Epithelial cell of esophagus (primary cell): ENCODE measurements at places on chromosomes 16 and 17.

DNA sequence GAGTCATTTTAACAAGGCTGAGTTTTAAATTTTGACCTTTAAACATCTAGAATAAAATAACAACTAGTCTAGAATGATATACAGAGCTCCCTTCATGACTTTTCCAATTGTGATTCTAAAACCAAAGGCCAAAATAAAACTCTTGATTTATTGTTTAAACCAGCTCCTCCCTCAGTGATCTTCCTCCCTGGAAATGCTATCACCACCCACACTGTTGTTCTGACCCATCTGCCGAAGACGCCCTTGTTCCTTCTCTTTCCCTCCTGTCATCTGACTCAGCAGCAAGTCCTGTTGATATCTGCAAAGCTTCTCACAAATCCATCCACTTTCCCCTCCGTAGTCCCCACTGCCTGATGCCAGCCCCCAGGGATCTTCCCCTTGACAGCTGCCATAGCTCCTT lies 231.6 kb upstream of the DYNLRB2 start:
- no peak for DNase-seq

DNA sequence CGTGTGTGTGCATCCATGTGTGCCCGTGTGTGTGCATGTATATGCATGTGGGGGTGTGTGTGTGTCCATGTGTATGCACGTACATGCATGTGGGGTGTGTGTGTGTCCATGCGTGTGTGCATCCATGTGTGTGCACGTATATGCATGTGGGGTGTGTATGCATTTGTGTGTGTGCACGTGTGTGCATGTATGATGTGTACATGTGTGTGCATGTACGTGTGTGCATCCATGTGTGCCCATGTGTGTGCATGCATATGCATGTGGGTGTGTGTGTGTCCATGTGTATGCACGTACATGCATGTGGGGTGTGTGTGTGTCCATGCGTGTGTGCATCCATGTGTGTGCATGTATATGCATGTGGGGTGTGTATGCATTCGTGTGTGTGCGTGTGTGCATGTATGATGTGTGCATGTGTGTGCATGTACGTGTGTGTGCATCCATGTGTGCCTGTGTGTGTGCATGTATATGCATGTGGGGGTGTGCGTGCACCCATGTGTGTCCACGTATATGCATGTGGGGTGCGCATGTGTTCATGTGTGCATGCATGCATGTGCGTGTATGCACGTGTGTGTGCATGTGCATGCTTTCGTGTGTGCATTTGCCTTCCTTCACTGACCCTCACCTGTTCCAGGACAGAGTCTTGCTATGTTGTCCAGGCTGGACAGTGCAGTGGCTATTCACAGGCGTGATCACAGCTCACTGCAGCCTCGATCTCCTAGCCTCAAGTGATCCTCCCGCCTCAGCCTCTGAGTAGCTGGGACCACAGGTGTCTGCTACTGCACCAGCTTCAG lies 129.6 kb upstream of the TNRC6C start:
- DNase-seq, result no peak

GRCh38 chr16:67528222-67528869 lies at the start of gene RIPOR1:
Gene RIPOR1 (plus strand): TSS chr16:67528829. CDS start chr16:67538447, 9,618 bp downstream.
- DNase-seq, result no peak

- DNase-seq, result no peak
Observed at GRCh38 chr16:78269256-78269655, 169.8 kb downstream of the WWOX start.

DNA sequence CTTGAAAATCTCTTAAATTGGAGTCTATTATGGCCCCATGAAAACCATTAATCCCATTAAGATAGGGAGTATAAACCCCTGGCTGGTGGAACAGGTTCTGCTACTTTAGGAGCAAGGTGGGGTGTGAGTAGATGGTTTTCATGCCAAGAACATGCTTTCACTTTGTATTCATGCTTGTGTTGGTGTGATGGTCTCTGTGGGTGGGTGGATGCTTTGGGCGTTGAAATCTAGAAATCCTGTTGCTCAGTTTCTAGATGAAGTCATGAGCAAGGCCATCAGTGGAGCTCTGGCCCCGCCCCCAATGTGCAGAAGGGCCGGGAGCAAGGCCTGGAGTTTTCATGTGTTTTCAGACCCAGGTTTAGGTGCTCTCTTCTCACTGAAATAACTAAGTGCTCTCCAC lies 20.1 kb downstream of the PLD6 start:
- peak; percentile 95 for DNase-seq

DNA sequence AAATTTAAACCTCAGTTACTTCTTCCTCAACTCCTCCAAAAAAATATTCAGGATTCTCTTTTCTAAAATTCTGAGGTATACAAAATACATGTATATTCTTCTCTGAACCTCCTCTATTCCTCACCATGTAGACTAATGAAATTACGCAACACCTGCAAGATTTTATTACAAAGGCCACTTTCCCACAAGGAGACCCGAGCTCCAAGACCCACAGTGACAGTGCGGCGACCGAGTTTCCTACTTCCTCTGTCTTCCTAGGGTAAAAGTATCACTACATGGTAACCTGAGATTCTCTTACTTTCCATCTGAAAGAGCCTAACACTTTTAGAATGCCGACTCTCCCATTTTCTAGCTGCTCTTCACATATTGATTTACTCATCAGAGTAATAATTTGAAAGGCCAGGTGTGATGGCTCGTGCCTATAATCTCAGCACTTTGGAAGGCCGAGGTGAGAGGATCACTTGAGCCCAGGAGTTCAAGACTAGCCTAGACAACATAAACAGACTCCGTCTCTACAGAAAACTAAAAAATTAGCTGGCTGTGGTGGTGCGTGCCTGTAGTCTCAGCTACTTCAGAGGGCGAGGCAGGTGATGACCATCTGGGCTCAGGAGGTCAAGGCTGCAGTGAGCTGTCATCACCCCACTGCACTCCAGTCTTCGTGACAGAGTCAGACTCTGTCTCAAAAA lies 35.7 kb downstream of the CYTH1 start:
- no peak for DNase-seq

DNA sequence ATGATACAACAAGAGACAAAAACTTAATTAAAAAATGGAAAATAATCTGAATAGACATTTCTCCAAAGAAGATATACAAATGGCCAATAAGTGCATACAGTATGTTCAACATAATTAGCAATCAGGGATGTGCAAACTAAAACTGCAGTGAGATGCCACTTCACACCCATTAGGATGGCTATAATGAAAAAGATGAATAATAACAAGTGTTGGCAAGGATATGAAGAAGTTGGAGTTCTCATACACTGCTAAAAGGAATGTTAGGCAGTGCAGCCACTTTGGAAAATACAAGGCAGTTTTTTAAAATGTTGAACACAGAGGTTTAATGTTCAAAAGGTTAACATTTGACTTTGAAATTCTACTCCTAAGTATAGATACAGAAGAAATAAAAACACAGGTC lies 69.8 kb downstream of the PCTP start:
- DNase-seq, result no peak

GRCh38 chr16:24347556-24347955 lies 91.4 kb downstream of the CACNG3 start:
- no peak for DNase-seq

- no peak for DNase-seq
Observed at GRCh38 chr16:46980926-46981325, 7.5 kb upstream of the DNAJA2 start.

- no peak for DNase-seq
Observed at GRCh38 chr16:89332902-89333245, 115.4 kb downstream of the ZNF778 start.

DNA sequence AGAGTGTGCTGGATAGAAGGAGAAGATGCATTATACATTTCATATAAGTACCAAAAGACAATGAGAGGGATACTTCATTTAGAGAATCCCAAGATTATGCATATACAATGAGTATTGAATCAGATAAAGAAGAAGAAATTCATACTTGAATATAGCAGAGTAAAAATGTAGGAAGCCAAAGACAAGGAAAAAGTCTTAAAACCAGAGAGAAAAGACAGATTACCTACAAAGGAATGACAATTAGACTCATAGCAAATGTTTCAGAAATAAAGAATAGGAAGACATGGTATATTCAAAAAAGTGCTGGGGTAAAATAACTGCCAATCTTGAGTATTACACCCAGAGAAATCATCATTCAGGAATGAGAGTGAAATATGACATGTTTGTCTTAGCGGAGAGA lies 6.8 kb upstream of the MSI2 start:
- DNase-seq, result no peak

- no peak for DNase-seq
Observed at GRCh38 chr16:8262299-8262698, 328.0 kb downstream of the TMEM114 start.

GRCh38 chr16:85359147-85359822 lies 247.0 kb upstream of the CIBAR2 start:
- DNase-seq, result no peak

DNA sequence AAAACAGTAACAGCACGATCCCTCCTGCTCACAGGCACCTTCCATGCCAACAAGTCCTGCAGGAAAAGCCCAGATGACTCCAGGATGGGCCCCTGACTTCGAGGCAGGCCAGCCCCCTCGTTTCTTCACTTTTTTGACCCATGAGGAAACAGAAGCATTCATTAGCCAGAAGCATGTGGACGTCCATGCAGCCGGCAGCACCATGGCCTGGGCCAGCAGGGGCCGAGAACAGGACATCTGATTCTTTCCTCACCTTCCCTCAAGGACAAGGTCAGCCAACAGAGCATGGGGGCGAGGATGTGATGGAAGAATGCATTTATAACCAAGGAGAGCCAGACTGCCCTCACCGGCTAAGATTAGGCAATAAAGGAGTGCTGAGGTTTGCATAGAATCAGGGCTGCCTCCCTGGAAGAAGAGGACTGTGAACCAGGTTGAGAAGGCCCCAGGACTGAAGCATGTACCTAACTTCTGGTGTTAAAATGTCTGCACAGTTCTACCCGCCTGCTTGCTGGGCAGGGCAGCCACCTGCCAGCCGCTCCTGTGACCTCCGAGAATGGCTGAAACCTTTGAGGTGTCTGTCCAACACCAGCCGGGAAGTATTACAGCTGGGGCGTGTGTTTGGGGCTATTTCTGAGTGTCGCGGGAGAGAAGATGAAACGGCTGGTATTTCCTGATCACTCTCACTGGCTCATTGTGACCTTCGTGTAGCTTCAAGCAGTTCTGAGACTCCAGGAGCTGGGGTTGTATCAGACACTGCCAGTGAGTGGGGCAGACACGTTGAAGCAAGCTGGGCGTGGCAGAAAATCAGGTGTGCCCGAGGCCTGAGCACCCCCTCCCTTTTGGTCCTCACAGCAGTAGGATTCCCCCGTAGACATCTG lies 94.0 kb upstream of the TNRC6C start:
- DNase-seq, result no peak

DNA sequence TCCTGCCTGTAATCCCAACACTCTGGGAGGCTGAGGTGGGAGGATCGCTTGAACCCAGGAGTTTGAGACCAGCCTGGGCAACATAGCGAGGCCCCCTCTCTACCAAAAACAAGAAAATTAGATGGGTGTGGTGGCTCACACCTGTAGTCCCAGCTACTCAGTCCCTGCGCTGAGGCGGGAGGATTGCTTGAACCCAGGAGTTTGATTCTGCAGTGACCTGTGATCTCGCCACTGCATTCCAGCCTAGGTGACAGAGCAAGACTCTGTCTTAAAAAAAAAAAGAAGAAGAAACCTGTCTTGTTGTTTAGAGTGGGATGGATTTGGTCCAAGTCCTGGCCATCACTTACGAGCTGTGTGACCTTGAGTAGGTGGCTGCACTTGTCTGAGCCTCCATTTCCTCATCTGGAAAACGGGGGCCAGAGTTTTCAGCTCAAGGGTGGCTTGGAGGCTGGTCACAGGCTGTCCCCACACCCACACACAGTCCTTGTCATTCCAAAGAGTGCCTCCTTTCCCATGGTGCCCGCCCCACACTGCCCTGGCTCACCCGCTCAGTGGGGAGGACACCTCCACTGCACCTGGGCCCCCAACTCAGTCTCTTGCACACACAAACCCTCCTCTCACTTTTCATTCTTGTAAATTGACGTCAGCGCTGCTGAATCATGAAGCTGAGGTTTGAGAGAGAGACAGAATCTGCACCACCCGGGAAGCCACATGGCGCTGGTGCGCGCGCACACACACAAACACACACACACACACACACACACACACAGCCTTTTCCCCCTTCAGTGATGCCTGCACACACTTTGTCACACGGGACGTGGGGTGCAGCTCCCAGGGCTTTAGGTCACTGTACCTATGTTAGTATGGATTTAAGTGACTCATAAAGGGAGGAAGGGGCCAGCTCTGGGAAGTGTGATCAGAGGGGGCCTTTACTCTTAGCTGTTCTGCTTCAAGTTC lies 4.2 kb downstream of the SOCS1 start:
- DNase-seq, result peak; percentile 39

DNA sequence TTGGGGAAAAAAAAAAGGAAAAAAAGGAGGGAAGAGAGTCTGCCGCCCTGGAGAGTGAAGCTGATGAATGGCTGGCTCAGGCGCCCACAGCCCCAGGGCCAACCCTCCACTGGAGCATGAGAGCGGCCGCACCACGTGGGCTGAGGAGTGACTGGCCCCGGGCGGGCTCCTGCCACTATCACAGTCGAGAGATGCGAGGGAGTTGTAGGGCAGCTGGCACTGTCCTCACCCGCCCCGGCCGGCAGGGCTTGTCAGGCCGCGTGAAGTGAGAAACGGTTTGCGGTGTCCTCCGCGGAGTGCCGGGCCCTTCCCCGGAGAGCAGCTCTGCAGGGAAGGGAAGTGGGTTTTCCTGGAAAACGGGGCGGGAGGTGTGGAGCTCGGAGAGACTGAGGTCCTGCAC lies 45.9 kb downstream of the JPH3 start:
- DNase-seq, result no peak

DNA sequence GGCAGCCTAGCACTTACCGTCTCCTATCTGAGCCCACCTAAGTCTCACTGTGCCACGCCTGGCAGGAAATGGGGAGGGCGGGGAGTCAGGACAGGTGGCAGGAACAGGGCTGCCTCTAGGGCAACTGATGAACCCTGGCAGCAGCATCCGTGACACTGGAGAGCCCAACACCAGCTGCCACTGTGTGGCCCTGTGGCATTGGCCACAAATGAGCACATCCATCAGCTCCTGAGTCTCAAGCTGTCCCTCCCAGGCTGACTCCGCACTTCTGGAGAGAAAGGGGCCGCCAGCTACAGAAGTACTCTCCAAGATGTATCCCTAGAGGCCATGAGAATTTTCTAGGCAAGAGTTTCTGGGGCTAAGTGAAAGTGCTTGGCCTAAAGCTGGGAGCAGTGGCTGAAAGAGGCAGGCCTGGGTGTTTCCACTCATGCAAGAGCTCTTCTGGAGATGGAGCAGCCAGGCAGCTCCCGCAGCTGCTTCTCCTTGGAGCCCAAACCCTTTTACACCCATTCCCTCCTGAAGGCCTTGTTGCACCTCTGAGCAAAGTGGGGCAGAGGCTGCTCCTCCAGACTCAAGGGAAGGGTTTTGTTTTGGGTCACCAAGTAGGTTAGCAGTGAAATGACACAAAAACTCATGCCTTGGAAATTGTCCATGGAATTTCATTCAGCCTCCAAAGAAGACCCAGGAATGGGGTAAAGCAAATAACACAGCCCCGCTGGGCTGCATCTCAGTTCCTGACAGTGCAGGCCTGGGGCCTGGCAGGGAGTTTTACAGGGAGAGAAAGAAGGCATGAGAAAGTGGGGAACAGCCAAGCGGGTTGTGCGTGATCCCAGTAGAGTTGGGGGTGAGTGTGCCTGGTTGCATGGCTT lies 25.8 kb downstream of the PEMT start:
- no peak for DNase-seq

GRCh38 chr17:58786586-58787295 lies 31.1 kb downstream of the PPM1E start:
- peak; percentile 62 for DNase-seq
